Activated CD4-positive, alpha-beta T cell treated with anti-CD3 and anti-CD28 coated beads for 48 hours (primary cell): ENCODE measurements at places on chromosomes 11 and 22.

DNA sequence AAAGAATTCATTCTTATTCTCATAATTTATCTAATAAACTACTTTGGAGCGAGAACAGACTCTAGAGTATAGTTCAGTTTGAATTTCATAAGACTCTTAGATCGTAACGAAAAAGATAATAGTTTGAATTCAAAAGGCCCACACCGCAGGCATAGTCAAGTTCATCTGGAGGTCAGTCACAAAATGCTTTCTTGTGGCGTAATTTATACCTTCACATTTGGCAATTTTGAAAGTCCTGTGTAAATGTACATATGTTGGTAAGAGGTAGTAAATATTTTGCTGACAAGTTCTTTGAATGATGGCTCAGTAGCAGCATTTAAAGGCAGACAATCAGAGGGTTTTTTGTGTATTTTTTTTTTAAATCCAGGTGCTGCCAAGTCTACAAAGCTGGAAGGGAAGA, 88.1 kb downstream of the TEAD1 start:
- DNase-seq, result no peak

DNA sequence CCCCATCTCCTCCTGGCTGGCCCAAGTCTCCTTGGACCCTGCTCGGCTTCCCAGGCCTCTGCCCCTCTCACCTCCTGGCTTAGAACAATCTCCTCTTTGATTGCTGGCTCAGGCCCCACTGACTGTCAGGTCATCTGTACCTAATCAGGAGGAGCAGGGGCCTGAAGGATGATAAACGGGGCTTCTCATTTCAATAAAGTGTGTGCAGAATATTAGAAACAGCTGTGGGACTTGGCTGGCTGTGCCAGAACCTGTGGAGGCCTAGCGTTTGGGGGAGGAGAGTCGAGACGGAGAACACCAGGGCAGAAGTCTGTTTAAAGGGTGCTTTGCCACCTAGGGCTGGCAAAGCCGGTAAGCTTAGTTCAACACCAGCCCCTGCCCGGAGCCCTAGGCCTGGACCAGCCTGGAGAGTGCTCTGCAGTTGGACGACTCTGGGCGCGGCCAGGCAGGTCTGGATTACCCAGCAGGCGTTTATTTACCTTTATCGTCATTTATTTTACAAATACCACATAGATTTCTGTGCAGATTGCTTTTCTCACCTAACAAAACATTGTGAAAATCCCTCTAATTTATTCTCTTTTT, 10.1 kb upstream of the VSIG10L2 start:
- no peak for DNase-seq

DNA sequence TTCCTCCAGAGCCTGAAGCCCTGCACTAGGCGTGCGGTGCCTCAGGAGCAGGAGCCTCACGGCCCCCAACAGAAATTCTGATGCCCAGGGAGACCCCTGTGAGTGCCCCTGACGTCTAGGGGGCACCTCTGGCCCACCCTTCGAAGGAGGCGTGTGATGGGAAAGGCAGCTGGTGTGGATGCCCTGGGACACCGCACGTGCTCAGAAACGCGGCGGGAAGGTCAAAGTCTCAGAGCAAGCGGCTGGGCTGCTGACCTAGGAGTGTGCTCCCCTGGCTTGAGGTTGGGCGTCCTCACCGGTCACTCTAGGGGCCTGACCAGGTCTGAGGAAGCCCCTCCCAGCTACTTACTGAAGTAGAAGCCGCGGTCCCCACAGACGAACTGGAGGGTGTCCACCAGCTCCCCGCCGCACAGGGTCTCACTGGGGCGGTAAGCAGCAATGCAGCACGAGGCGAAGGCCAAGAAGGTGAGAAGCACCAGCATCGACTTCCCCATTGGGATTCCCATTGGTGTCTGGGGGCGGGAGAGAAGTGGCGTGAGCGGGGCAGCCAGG, 4.1 kb downstream of the IGF2 start:
- no peak for DNase-seq

GRCh38 chr11:125483592-125483991, 12.5 kb downstream of the FEZ1 start:
- no peak for DNase-seq

DNA sequence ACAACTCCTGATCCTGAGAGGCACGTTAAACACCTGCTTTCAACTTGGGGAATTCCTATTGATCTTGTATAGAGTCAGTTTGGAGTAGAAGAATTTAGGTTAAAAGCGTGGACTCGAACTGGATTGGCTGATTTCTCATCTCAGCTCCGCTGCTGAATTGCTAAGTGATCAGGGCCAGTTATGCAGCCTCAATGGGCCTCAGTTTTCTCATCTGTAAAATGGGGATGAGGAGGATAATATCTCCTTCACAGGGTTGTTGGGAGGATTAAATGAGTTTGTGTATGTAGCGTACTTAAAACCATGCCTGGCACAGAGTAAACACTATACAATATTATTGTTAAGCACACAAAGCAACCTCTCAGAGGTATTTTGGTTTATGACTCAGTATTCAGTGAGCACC, 53.2 kb upstream of the HEPHL1 start:
- no peak for DNase-seq

DNA sequence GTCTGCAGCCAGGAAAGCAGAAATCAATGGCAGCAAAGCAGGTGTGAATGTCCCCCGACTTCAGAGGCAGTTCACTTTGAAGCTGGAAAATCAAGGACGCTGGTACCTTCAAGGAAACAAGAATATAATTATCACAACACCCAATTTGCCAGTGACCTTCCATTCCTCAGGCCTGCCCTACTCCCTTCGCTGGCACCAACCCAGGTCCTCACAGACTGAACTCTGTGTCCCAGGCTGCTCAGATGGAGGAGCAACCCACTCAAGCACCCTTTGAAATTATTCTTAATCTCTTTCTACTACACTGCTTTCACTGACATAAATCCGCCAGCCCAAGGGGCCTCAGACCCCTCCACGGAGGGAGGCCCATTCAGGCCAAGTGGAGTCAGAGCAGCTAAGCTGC, 64.7 kb upstream of the WT1 start:
- DNase-seq, result no peak
